ENCODE measurements at places on chromosomes 16 and 17.
A peak's percentile ranks its signal among the peaks of the same experiment; 100 is the strongest.

- no peak for DNase-seq
These were observed 426.6 kb downstream of the HAPSTR1 start for GRCh38 chr16:9518051-9518450.

DNA sequence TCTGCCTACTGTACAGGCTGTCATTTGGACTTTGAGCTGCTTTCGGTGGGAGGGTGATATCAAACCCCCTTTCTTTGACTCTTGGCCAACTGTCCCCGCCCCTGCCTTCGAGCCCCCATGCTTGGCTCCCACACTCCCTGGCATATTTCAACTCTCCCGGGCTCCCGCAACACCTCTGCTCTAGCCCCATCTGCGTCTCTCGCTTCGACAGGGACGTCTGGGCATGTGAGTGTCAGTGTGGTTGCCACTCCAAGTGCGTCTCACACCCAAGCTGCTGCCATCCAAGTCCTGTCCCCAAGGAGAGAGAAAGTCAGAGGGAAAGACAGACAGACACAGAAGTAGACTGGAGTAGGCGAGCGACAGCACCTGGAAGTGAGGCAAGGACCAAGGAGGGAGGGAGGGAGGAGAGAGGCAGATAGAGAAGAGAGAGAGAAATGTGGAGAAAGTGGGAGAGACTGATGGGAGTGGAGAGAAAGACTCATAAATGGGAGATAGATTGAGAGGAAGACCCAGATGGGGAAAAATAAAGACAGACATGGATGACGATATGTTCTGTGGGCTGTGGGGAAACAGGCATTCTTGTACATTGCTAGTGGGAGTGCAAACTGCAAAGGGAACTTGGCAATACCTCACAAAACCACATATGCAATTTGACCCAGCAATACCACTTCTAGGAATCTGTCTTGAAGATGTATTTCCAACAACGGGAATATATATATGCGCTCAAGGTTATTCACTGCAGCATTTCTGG, 11.8 kb downstream of the STARD3 start:
- DNase-seq = no peak

DNA sequence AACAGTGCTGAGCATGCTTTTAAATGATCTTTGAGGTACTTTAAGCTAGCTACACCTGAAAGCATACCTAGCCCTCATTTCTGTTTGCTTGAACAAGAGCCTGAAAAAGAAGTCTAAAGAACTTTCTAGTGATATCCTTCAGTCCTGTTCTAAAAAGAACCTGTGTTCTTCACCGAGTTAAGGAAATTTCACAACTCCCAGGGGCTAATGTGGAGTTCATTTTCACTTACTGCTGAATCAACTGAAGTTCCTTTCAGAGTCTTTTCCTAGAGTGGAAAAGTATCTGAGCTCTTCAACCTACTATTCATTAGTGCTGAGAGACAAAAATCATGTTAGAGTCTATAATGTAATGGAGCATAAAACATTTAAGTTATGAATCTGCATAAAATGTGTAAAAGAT, 66.9 kb downstream of the CHD9 start:
- DNase-seq = no peak

- no peak for DNase-seq
These were observed 5.8 kb downstream of the TRIM25 start for GRCh38 chr17:56908001-56908542.

GRCh38 chr16:11547118-11547916, 39.4 kb downstream of the LITAF start:
- DNase-seq = no peak

- no peak for DNase-seq
These were observed 236.7 kb upstream of the GOT2 start for GRCh38 chr16:58970775-58971174.

GRCh38 chr17:81667754-81668153, 1.2 kb downstream of the CCDC137 start:
- DNase-seq = no peak

- DNase-seq = no peak
These were observed 205.6 kb downstream of the GRIN2A start for GRCh38 chr16:9976601-9977000.

DNA sequence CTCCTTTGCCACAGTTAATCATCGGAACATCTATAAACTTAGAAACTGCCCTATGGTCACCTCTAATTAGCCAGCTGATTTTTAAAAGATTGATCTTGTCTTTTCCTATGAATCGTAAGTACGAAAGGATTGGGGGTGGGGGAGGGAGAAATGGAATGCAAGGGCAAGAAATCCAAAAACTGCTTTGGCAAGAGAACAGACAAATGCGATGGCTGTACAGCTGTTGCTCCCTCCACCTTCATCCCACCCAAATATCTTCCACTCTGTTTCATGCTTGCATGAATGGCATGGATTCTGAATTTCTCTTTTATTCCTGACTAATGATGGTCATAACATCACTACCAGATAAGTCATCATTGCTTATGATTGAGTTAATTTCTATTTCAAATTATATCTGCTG, 165.7 kb downstream of the STX8 start:
- no peak for DNase-seq

DNA sequence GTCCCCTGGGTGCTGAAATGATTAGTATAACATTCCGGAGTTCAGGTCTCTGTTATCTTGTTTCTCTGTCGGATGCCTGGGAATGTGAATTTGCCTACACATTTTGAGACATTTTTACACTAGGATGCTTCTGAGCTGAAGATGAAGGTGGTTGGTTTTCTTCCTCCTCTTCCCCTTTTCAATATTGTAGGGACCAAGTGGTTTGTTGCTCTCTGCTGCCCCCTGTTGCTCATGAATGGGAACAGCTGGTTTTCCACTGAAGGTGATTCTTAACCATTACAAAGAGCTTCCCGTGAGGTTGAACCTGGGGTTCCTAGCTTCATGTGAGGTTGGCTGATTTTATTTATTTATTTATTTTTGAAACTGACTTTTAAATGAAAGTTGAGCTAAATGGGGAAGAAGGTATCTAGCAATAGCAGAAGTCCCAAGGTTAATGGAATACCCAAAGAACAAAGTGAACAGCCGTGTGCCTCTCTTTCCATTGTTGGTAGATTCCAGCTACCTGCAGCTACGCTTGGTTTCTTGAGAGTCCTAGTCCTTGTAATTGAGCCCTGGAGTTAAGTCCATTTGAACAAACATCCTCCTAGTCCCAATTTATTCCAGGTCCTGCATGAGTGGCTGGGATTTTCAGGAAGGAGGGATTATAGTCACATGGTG, 983.9 kb upstream of the EEF2KMT start:
- DNase-seq = peak; percentile 69

DNA sequence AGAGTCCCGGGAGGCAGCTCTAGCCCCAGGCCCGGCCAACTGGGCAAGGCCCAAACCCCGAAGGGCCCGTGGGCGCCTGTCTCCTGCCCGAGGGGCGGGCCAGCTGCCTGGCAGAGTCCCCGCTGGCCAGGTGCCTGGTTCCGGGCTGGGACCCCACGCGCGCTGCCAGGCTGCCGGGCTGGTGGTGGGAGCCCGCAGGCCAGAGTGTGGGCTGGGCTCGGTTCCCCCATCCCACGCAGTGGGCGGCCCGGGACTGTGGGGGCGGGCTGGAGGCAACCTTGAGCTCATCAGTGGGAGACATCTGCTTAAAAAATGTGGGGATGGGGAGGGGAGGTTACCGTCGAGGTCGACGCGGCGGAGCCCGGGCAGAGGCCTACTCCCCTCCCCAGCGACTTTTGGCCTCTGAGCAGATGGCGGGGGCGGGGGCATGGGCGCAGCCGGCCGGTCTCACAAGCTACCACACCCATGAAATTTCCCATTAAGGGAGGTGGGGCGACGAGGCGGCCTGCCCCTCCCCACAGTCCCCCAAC, 176.4 kb upstream of the GSE1 start:
- peak; percentile 73 for DNase-seq

GRCh38 chr16:57260294-57260929, 15.4 kb downstream of the ARL2BP start:
- DNase-seq = no peak

GRCh38 chr16:86062271-86062965, 163.5 kb downstream of the IRF8 start:
- DNase-seq = no peak

GRCh38 chr17:27306276-27306835, 12.4 kb downstream of the WSB1 start:
- no peak for DNase-seq

- no peak for DNase-seq
These were observed 208.2 kb downstream of the FTO start for GRCh38 chr16:53912155-53912554.

- DNase-seq = no peak
These were observed 9.2 kb upstream of the ATMIN start for GRCh38 chr16:81026429-81026828.

- no peak for DNase-seq
These were observed 17.3 kb upstream of the SPN start for GRCh38 chr16:29645694-29646187.

GRCh38 chr17:2267354-2267753, 36.2 kb downstream of the SMG6 start:
- no peak for DNase-seq

DNA sequence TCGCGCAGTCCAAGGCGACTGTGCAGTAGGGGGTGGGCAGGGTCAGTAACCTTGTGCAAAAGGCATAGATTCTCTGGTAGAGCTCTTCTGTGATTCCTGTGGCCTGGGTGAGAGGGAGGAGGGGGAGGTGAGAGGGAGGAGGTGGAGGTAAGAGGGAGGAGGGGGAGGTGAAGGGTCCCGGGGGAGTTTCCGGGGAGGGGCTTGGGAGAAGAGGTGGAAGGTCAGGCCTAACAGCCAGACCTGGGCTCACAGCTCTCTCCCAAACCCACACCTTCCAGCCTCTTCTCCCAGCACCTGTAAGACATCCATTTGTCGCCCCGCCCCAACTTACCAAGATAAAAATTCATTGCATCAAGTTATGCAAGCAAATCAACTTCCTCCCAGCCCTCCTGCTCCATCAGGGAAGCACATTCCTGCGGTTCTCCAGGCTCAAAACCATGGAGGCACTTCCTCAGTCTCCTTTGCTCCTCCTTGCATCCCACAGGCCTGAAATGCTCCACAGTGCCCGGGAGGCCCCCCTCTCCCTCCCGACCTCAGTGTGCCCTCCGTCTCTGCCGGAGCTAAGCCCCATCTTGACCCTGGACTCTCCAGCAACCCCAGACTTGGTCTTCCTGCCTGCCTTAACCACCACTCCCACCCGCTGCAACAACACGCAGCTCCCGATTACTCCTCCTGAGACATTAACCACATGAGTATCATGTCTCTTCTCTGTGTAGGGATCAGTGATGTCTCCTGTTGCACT, 30.5 kb downstream of the PIK3R6 start:
- DNase-seq = no peak

DNA sequence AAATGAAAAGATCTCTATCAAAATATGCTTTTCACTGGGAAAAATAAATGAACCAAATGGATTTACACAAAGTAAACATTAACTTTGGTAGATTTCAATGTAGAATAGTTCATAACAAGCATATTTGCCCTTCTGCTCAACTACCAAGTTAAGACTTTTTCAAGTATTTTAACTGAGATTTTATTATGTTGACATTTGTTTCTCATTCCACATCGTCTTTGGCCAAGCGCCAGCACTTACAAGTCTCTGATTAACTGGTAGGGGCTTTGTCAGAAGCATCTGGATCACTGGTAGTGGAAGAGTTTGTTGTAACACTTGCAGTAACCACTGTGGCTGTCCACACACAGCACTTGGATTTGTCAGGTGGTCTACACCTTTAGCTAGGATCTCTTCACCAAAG, 22.9 kb downstream of the SLFN12L start:
- DNase-seq = no peak

DNA sequence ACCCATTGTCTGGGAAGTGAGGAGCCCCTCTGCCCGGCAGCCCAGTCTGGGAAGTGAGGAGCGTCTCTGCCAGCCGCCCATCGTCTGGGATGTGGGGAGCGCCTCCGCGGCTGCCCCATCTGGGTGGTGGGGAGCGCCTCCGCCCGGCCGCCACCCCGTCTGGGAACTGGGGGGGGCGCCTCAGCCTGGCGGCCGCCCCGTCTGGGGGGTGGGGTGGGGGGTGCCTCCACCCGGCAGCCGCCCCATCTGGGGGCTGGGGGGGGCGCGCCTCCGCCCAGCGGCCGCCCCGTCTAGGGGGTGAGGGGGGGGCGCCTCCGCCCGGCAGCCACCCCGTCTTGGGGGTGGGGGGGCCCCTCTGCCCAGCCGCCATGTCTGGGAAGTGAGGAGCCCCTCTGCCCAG, 78.4 kb downstream of the RPGRIP1L start:
- DNase-seq = no peak

- no peak for DNase-seq
These were observed 24.8 kb upstream of the ANKRD40CL start for GRCh38 chr17:50792132-50792531.

DNA sequence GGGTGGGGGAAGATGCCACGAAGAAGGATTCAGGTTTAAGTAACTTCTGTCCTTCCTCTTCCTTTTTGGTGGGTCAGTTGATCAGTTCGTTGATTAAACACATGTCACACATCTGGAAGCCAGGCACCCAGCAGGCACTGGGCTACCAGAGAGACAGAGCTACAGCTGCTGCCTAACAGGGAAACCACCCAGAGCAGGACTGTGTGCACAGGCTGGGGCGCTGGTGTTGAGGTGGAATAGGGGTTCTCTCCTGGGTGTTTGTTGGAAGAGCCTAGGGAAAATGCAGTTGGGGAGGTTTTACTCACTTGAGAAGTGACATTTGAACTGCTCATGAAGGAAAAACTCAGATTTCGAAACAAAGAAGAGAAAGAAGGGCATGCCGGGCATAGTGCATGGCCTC, 152.4 kb downstream of the IRX5 start:
- DNase-seq = no peak

DNA sequence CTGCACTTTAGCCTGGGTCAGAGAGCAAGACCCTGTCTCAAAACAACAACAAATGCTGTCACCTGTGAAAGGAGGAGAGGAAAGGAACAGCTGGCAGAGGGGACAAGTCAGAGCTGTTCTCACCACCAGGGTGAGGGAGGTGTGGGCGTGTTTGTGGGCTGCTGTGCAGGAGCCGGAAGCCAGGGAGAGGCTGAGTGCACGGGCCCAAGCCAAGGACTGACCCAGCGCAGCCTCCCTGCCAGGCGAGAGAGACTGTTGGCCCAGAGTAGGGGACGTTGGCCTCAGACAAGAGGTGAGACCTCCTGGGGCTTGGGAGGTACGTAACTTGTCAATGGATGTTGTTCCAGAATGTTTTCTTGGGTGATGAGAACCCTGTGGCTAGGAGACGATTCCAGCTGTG, 10.7 kb downstream of the SPNS2 start:
- DNase-seq = no peak

DNA sequence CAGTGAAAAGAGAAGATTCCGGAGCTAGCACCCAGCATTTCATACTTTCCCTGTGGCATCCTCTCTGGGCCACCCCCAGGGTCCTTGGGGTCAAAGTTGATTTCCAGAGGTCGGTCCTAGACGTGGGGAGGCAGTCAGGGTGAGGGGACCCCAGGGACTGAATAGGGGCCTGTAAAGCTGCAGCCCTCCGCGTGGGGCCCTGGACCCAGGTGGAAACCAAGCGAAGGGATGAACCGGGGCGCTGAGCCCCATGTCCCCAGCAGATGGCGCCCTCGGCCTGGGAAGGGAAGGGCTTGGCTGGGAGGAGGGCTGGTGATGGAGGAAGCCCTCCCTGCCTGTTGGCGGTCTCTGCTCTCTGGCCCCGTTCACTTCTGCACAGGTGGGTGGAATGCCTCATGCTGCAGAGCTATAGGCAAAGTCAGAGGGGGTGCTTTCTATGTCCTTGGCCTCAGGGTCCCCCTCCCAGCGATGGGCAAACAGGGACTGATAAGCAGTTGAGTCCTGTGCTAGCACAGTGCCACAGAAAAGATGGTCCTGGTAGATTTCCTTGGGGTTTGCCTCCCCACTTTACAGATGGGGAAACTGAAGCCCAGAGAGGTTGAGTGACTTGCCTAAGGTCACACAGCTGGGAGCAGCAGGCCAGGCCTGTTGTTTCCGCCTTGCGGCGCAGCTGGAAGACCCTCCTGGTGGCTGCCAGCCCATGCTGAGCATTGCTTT, 163.4 kb upstream of the CIBAR2 start:
- peak; percentile 91 for DNase-seq

- no peak for DNase-seq
These were observed 5.5 kb downstream of the SPNS2 start for GRCh38 chr17:4504188-4504587.
